ENCODE measurements at places on chromosomes 3 and 15.

DNA sequence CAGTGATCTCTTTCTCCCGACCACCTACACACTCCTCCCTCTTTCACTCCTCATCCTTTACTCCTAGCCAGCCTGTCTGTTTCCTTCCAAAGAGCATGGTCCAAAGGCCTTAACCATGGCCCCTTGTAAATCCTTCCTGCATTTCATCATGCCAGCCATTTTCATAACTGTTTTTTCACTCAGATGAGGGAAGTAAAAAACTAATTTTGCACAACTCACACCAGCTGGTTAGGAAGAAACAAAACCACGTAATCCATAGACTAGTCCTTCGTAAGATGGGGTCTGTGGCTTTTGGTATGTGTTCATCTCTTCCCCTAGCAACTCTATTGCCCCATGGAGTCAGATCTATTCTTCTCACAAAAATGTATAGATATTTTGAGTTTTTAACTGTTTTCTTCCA is 187.8 kb downstream of the SHOX2 start:
- no peak for DNase-seq

GRCh38 chr3:156388497-156389448 is 166.1 kb downstream of the SSR3 start:
- DNase-seq: no peak

GRCh38 chr15:81882504-81882903 is 163.3 kb downstream of the MEX3B start:
- no peak for DNase-seq

GRCh38 chr3:41267975-41268640 is 68.8 kb downstream of the CTNNB1 start:
- no peak for DNase-seq

GRCh38 chr3:53155760-53156159 is 5.2 kb upstream of the PRKCD start:
- no peak for DNase-seq

DNA sequence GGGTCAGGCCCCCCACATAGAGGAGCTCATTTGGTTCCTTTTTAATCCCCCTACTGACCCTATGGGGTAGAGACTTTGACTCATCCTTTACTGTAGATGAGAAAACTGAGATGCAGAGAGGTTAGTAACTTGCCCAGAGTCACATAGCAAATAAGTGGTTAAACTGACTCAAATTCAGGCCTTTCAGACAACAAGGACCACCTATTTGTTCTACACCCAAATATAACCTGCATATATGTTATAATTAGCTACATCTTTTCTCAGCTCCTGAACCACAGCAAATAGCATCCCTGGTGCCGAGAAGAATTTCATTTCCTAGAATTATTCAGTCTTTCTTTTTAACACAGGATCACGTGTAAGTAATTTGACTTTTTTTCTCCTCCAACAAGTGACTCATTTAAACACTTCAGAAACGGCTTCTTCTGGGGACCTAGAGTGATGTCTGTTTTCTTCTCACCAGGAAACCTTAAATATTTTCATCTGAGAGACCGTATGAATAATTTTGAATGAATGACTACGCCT is 57.4 kb downstream of the MGLL start:
- no peak for DNase-seq

DNA sequence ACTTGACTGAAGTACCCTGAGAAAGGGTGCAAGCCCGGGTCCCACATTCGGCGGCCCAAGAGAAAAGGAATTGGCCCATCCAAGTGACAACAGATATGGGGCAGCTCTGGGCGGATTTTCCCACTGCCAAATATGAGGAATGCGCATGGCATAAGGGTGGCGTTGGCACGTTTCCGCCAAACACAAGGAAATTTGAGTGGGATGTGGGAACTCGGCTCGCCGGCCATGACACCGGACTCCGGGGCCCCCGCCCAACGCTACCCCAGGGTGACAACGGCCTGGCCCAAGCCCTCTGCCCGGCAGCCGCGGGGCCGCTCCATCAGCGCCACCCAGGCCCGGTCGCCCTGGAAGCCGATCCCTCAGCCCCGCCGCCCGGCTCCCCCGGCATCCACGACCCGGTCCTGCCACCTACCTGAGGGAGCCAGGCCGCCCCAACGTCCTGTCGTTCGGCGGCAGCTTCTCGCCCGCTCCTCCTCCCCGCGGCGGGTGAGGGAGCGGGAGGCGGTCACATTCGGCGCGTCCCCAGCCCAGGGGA is 449 bp downstream of the RAF1 start:
- DNase-seq: peak; percentile 39

- DNase-seq: no peak
These were observed 516.0 kb downstream of the OTOL1 start for GRCh38 chr3:162012633-162013032.

DNA sequence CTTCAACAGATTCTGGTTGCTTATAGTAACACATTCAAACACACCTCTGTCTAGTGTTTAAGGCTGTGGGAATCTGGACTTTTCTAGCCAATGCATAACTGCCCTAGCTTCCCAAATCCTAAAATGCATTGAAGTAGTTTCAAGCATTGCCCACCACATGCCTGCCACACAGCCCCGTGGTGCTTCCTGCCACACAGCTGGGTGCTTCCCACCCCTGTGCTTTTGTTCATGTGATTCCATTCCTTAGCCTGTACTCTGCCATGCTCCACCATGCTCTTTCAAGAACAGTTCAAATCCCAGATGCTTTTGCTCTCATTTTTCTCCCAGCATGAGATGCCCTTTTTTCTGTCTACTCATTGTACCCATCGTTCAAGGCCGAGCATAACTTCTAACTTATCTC is 2.3 kb upstream of the CMC1 start:
- no peak for DNase-seq

GRCh38 chr3:53555068-53555588 is 60.7 kb downstream of the CACNA1D start:
- DNase-seq: no peak

DNA sequence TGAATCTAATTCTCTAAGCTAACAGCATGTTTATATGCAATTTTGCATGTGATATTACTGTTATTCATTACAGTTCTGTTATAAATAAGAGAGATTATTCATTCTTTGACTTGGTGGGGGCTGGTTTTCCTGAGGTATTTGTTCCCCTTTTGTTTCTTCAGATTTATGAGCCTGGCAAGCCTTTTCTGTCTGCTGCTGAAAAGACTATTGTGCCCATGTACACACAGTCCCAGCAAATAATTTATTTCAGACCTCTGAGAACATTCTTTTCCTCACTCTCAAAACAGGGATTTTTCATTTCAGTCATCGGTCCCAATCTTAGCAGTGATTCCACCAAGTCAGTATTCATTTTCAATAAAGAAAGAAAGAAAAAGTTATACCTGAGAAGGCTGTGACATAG is 716.8 kb downstream of the NSUN3 start:
- no peak for DNase-seq

DNA sequence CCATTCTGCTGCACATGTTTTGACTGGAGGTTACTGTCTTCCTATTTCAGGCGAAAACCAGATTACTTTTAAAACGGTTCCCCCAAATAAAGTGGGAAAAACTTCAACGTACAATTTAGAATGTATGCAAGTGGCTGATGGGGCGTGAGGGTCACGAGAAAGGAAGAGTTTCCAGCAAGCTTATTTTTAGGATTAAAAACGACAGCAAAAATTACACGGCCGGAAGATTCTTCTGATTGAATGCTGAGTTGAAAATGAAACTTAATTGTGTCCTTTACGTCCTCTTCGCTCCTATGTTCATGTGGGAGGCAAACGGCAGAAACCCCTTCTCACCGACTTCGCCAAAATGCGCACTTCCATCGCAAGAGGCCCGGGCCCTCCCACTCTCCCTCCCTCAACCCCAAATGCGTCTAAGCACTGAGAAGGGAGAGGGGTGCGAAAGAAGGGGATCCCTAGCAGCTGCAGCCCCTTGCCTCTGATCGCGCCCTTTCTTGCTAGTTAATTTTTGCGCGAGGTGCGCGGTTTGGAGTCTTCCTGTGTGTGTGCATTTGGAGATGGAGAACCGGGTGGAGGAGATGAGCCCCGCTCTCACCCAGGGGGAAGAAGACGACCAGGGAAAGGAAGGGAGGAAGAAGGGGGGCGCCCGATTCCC is 656 bp downstream of the CD47 start:
- DNase-seq: no peak

GRCh38 chr3:72722930-72723726 is 125.1 kb downstream of the SHQ1 start:
- no peak for DNase-seq

DNA sequence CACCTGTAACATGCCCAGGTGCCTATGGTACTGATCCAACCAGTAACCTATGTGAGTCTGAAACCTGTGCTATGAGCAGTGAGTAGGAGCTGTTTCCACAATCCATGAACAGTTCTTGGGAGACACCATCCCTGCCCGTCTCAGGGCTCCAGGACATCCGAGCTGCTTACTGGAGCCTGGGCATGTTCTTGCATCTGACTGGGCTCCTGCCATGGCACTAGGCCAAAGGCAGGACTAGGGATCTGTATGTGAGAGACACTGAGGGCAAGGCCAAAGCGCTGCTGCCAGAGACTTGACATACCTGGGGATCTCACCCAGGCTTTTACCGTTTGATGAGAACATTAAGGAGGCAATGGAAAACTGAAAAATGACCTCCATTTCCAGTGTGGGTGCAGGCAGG is 59.8 kb downstream of the WDR76 start:
- no peak for DNase-seq

DNA sequence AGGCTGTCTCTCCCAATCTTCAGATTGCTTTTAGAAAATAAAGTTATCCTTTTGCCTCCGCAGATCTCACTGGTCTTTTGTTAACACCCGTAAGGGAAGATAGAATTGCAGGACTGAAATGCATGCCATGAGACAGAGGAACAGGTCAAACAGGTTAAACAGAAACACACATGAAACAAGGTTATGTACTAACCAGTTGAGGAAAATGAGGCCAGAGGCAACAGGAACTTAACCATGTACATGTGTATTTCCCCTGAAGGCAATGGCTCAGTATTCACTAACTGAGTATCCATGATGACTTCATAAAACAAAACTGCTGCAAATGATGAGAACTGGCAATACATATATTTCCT is 169.1 kb upstream of the NSMCE3 start:
- no peak for DNase-seq

- DNase-seq: no peak
These were observed 36.2 kb upstream of the COL6A6 start for GRCh38 chr3:130480736-130481135.

DNA sequence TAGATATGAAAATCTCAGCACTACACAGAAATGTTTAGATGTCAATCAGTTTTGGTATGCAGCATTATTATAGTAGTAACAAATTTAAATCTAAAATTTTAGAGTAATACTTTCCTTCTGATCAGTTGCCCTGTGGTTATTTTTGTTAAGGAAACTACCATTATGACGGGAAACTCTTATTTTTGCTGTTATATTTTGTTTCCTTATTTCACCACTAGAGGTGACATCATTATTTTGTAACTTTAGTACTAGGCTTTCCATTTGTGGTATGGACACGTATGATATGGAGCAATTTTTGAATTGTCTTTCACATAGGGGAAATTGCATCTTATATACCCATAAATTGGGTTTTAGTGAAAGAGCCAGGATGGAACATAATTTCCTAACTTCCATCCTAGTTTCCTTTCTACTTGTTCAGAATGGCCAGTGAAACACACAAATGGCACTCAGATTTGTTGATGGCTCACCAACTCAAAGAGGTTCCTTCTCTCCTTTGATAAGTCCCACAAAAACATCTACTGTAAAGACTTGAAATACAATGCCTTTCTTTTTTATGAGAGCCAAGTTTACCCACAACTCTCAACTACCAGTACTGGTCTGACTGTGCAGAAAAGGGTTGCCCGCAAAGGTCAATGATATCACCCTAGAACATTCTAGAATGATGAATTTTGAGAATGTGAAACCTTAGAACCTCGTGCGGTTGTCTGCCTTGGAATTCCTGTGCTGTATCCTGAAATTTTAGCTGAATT is 19.4 kb upstream of the PPP4R2 start:
- DNase-seq: no peak

DNA sequence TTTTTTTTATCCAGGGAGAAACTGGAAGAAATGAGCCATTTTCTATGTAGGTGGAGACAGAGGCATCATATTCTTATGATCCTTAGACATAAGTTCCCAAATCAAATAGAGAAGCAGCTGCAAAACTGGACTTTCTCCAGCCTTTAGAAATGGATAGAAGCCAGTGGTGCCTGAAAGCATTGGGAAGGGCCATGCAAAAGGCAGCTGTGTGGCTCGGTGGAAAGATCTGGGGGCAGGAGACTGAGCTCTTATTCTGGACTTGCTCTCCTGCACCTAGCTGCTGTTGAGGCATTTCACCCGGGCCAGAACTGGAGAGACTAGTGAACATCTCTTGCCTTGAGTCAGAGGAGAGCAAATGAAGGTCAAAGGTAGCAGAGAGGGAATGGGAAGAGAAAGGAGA is 73.1 kb downstream of the TFG start:
- DNase-seq: no peak

DNA sequence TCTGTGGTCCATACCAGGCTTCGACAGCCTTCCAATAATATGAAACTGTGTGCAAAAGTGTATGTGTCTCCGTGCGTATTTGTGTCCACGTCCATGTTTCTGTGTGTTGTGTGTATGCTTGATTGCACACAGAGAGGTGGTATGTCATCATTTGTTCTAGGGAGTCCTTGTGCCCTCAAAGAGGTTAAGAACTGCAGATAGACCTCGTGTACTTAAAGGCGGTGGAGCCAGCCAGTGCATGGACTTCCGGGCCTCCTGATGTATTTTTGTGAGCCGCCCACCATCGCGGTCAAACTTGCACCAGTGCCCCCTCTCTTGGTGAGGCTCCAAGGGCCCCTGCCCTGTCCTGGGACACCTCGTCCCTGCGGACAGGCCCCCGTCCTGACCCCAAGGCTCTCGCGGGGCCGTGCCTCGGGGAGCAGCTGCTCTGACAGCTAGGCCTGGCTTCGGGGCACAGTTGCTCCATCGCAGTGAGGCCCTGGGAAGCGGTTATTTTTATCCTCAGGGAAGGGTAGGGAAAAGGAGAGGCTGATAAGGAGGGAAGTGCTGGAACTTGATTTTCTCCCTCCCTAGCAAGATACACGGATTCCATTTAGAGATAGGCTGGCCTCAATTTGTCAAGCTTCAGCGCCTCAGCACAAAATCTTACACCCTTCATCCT is 1.2 kb upstream of the RYK start:
- DNase-seq: no peak

DNA sequence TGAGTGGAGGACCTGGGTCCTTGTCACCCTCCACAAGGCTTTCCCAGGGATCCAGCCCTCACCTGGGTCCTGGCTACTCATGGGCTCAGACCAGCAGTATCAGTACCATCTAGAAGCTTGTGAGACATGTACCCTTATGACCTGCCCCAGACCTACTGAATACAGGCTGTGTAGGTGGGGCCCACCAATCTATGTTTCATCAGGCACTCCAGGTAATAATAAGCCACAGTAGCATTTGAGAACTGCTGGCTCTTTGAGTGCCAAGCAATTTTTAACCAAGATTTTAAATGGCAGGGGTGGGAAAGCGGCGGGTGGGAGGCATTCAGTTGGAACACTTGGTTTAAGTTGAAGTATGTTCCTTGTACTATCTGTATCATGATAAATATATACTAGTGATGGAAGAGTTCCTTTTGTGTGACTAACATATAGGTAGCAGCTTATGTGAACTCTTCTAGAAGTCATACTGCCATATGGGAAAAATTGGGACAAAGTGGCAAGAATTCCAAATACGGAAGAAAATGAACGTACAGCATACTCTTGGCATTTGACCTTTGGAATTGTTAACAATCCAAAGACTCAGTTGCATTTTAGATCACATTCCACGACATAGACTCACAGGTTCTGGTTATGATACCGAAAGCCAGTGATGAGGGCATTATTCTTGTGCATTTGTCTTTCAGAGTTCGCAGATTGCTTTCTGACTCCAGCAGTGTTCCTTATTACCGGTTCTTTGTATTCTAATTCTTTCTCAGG is 190.4 kb downstream of the GHSR start:
- no peak for DNase-seq
